AG04450 (cell line): ENCODE measurements at places on chromosomes 6 and 20.

DNA sequence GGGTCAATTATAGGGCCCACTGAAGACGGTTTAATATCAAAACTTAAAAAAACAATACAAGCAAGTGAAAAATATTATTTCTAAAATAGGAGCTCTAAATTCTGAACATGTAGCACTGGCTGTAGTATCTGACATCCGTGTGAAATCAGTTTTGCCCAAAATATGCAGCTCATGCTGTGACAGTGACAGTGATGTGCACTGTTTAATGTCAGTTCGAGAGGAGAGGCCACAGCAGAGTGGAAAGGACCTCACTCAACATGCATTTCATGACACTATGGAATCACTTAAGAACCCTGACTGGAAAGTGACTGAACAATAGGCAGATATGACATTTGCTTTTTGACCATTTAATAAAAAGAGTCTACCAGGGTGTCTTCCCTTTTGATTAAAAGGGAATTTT lies 397.0 kb downstream of the FRK start:
- no peak for DNase-seq

- DNase-seq, result no peak
Observed at GRCh38 chr6:18391023-18391422, 3.9 kb downstream of the RNF144B start.

DNA sequence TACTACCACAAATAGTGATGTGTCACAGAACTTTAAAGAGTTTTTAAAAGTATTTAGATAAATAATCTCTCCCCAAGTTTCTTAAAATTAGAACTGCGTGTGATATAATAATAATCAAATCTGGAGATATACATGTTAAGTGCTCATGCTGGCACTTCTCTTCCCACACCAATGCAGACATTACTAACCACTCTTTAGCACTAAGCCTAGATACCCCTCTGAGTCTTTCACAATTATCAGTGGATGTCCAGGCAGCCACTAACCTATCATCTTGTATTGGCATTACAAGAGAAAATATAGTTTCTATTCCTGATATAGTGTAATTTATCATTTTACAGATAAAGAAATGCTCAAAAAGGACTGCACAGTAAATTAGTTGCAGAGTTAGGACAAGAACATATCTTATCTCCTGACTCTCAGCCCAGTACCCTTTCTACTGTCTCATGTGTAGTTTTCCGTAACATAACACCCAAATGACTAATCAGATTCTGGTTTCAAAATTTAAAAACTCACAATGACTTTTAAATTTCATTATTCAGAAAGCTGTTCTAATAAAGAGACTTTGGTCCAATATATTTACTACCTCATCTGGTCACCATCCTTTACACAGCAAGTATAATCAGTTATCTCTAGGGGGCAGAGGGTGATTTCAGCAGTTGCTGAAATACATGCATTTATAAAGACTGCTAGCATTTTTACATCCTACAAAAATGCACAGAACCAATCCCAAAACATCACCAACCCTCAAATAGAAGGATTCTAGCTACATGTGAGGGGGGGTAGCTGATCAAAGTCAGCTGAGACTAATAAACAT lies 215.5 kb upstream of the MCHR2 start:
- no peak for DNase-seq

DNA sequence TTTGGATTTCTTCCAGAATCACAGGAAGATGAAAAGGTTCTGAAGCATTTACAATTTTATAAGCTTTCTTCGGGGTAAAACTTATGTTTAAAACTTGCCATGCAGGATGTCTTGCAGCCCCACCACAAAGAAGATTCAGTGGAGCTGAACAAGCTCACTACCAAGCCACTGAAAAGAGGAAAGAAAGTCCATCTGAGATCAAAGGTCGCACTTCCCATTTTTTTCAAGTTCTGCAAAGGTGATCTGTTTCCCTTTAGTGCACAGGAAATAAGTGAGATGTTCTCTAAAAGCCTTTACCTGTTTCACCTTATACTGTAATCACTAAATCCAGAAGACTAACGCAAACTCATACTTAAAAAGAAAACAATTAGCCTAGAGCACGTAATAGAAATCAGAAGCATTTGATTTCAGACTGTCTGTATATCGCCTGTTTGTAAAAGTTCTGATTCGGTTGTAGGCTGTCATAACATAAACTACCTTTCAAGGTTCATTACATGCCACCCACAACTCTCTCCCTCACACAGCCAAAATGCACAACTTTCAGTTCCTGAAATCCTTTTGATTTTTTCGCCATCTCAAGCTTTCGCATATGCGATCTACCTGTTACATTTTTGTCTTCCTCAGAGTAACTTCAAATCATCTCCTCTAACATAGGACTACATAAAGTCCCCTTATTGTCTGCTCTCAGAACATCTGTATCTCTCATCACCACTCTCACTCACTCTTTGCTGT lies 1.8 kb downstream of the ECHDC1 start:
- no peak for DNase-seq

- DNase-seq, result no peak
Observed at GRCh38 chr6:2232445-2232844, 13.0 kb downstream of the GMDS start.

DNA sequence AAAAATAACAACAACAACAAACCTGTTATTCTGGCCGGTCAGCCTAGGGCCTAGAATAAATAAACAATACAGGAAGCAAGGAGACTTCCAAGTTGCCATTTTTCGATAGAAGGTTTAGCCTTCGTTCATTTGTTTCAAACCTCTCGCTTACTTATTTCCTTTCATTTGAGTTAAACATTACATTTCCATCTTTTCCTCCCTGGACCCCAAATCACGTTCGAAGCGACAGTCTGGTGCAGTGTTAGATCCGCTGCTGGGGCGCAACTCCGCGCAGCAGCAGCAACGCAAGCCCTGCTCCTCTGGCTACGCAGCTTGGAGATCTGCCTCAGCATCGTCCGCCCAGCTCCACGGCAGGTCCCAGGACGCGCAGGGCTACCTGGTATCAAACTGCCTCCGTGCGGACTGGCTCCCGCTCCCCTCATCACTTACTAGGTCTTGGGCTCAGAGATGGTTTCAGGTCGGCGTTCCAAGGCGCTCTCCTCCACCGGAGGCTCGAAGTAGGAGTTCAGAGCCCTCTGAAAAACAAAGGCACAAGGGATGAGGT lies 530 bp downstream of the TDP2 start:
- no peak for DNase-seq

DNA sequence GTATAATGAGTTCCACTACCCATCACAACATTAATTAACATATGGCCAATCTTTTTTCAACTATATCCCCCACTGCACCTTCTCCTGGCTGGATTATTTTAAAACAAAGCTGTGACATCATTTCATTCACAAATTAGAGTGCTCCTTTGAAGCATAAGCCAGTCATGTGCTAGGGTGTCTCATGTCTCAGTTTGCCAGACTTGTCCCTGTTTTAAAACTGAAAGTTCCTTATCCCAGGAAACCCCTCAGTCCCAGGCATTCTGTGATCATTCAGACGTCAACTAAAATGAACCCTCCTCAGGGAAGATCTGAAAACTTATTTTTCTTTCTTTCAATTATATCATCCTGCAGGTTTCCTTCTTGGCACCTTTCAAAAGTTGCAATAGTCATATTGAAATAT lies 29.3 kb upstream of the LOC128125822 start:
- DNase-seq, result no peak

DNA sequence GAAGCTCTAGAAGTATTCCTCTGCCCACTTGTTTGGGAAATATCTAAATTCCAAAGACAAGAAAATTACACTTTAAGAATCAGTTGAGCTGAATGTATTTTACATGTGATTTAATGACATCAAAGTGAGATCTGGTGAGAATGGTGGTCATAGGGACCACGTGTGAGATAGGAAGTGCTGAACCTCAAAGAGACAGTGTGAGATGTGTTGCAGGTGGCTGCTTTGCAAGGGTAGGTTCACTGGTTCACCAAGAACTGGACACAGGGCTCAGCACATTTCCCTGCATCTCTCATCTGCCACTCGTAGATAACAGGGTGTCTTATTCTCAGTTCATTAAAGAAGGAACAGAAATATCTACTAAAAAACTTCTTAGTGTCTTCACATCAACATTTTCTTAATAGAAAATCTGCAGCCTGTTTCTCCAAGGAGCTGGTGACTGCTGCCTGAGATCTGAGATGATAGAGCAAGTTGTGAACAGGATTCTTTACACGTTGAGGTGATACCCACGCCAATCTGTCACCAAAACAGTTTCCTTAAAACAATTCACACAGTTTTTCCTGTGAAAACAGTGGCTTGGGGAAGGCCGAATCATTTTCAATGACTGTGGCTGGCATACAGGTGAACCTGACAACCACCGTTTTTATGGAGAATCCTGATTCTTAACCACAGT lies 7.2 kb downstream of the CCR6 start:
- DNase-seq, result no peak

DNA sequence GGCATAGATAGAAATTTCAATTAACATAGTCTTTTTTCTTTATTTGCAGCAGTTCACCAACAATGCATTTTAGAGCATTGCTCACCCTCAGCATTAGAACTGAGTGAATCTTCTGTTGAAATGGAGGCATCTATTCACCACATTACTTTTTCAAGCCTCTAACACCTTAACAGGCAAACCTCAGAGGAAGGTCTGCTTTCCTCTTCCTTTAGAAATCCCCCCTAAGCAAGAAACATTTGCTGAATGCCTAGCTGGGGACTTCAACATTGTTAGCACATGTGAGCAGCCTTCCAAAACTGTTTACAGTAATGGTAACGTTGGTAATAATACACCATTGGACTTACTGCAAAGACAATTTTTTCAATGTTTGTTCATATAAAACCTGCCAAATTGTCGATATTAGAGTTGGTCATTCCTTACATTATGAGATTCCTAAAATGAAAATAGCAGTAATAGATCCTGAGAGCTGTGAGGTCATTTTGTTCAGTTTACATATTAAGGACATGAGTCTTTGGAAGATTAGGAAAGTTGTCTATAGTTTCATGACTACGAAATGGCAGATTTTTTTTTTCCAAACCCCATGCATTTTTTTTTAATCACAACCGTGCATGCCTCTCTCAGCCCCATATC lies 20.6 kb upstream of the AKIRIN2 start:
- DNase-seq, result no peak

DNA sequence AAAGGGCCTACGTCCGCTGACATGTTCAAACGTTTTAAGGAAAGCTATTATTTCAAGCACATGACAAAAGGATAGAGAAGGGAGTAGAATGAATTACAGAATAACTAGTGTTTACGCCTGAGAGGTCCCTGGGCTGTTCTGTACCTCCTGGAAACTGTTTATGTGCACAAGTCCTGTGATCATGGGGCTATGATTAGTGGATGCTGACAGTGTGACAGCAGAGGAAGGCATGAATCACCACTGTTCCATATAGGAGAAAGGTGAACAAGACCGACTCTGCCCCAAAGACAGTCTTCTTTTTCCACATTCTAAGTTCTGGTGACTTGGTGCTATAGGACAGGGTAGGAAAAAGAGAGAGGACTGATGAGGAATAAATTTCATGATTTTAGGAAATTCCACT lies 249.2 kb upstream of the PRDM1 start:
- no peak for DNase-seq

DNA sequence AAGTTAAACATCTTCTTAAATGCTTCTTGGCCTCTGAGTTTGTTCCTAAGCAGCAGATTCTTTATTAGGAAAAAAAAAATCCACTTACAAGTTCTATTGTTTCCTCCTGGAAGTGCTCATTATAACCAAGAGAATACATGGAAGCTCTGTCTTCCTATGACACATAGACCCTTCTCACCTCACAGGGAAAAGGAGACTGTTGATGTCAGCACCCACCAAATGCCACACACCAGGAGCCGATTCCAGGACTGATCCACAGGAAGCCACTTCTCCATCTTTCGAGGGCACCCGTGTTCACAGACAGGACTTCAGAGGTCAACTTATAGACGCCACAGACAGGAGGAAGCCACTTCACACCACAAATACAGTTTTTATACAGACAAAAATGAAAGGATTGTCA lies 13.4 kb upstream of the BNIP5 start:
- DNase-seq, result no peak

DNA sequence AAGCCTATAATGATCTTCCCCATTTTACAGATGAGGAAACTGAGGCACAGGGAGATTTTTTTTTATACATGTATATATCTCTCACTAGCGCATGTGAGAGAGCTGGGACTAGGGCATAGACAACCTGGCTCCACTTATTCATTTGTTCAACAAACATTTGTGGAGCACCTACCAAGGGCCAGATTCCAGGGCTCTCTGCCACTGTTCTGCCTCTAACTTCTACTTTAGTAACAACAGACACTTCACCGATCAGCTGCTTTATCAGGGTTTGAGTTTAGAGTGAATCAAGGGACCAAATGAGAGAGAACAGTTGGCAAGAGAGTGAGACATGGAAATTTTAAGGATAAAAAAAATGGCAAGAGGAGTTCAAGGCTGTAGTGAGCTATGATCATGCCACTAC lies 7.4 kb downstream of the ADAT2 start:
- DNase-seq, result no peak

GRCh38 chr6:165159460-165159859 lies 149.9 kb downstream of the C6orf118 start:
- DNase-seq, result no peak

GRCh38 chr6:152323376-152323775 lies 313.8 kb downstream of the SYNE1 start:
- no peak for DNase-seq

DNA sequence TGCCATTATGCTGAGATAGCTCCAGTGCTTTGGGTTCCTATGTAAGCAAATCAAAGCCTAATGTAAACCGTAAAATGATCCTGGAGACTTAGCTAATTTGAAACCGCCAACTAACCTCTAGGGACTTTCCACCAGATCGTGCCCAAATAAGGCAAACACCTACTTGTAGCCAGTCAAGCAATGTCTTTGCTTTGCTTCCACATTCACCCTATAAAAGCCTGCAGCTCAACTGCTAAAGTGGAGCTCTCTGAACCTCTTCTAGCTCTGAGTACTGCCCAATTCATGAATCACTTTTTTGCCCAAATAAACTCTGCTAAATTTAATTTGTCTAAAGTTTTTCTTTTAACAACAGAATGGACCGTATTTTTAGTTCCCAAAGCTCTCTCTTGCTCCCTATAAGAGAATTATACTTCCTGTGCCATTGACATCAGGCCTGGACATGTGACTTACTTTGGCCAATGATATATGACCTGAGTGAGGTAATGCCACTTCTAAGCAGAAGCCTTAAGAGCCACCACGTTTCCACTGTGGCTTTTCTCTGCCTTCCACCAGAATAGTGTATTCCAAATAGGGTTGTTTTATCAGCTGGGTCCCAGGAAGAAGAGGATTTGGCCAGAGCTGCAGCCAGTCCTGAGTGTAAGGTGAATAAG lies 34.8 kb upstream of the PSMF1 start:
- no peak for DNase-seq

GRCh38 chr6:75275067-75275466 lies 9.5 kb downstream of the TMEM30A start:
- DNase-seq, result peak; percentile 70

GRCh38 chr6:133689863-133690262 lies 199.1 kb upstream of the TCF21 start:
- no peak for DNase-seq

GRCh38 chr20:13510837-13511488 lies 127.8 kb downstream of the TASP1 start:
- DNase-seq, result no peak

DNA sequence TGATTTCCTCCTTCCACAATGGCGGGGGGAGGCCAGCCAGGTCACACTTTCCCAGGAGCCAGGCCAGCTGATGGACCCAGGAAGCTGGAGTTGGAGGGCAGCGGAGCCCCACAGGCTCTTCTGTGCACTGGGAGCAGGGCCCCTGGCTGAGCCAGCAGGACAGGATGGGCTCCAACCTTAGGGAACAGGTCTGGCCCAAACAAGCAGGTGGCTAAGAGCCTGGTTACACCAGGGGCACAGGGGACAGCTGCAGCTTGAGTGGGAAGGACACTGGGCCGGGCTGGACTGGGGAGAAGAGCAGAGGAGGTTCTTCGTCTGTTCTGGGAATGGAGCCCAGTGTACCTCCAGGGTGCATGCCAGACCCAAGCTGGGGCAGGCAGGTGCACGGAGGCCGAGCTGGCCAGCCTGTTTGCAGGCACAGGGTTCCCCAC lies 102.3 kb downstream of the DLL1 start:
- no peak for DNase-seq
